Karpas-422 (cell line): ENCODE measurements at places on chromosomes 5 and 9. TPM values are rescaled to one million over a fixed set of nuclear protein-coding genes. Genes with fewer than 3 reads are reported as not detected.

TMEM215 gene
- not detected in 2 replicates for total RNA-seq

ZFP37 gene
- total RNA-seq: not detected in 2 replicates

DNA sequence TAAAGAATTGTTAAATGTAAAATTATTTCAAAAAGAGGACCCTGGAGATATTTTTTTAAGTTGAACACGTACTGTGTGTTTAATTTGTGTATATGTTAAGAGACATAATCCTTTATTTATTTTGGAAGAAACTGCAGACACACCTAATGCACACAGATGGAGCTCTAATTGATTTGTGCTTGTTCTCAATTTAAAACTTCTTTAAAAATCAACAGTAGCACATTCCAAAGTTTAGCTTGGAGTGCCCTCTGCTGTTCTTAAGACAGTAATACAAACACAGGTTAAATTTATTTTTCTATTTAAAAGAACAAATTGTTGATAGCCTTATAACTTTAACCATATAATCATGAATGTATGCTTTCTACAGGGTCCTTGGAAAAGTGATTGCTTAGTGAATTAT, 277.6 kb upstream of the ADAMTS16 start:
- DNase-seq: peak; percentile 80
- no peak overlapping the region for H3K27ac ChIP-seq
- H3K27me3 ChIP-seq: no peaks in the 10 kb centered on the region

DNA sequence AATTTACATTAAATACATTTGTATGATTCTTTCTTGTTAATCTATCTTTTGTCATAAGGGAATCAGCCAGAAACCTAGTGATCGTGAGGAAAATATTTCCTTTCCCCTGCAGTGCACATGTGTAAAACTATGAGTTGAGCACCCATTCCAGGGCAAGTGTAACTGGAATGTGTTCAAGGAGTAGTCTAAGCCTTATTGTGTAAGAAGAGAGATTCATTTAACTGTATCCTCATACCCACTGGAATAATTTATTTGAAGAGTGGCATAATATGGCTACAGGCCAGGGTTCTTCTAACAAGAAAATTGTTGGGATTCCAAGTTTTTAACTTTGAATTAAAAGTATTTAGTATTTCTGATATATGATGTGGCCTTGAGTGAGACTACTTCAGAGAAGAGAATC, 1692.7 kb downstream of the EFNA5 start:
- no peak overlapping the region for H3K4me3 ChIP-seq
- H3K27ac ChIP-seq: no peak overlapping the region
- H3K36me3 ChIP-seq: no peaks in the 10 kb centered on the region
- H3K4me1 ChIP-seq: no peaks in the 10 kb centered on the region
- H3K27me3 ChIP-seq: no peaks in the 10 kb centered on the region
- no peak for DNase-seq

DNA sequence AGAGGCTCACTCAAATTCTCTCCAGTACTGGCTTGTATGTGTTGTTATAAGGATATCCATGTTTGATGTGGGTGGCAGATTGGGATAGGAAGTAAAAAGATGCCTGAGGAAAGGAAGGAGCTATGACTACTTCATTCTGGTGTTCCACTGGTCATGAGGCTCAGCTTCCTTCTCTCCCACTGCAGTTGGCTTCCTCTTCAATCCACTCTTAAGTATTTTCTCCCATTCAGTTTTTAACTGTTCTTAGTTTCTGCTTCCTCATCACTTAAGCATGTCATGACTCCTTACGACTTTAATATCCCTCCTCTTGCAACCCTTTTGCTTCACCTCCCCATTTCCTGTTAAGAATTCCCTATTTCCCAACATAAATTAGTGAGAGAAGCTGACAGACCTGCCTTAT, 81.1 kb downstream of the PJA2 start:
- DNase-seq: no peak
- H3K27ac ChIP-seq: no peak overlapping the region
- H3K4me1 ChIP-seq: no peaks in the 10 kb centered on the region

RGS3 gene
- 1.3 and 5.0 TPM in 2 replicates for total RNA-seq

GRCh38 chr5:78929833-78930232, 55.3 kb downstream of the ARSB start:
- no peaks in the 10 kb centered on the region for H3K36me3 ChIP-seq
- H3K4me3 ChIP-seq: no peak overlapping the region
- no peaks in the 10 kb centered on the region for H3K4me1 ChIP-seq
- no peaks in the 10 kb centered on the region for H3K27me3 ChIP-seq
- H3K27ac ChIP-seq: no peak overlapping the region

CCL21 gene
- not detected in 2 replicates for total RNA-seq

- no peaks in the 10 kb centered on the region for H3K27me3 ChIP-seq
- H3K4me3 ChIP-seq: no peak overlapping the region
- no peaks in the 10 kb centered on the region for H3K36me3 ChIP-seq
- DNase-seq: no peak
- H3K27ac ChIP-seq: no peak overlapping the region
Observed at GRCh38 chr9:131912671-131913070, 167.0 kb downstream of the MED27 start.

IFNA2 gene
- total RNA-seq: not detected in 2 replicates

- H3K4me3 ChIP-seq: no peak overlapping the region
- H3K36me3 ChIP-seq: no peaks in the 10 kb centered on the region
- H3K27ac ChIP-seq: no peak overlapping the region
- DNase-seq: no peak
Observed at GRCh38 chr9:27495480-27496134, 28.5 kb upstream of the IFNK start.

GRCh38 chr9:132142924-132143323, 18.9 kb upstream of the NTNG2 start:
- H3K27me3 ChIP-seq: no peaks in the 10 kb centered on the region
- H3K4me3 ChIP-seq: no peak overlapping the region
- no peak overlapping the region for H3K27ac ChIP-seq
- no peaks in the 10 kb centered on the region for H3K36me3 ChIP-seq

TMEM171 gene
- total RNA-seq: not detected in 2 replicates

GRCh38 chr9:69564557-69564956, 107.6 kb downstream of the APBA1 start:
- H3K27me3 ChIP-seq: no peaks in the 10 kb centered on the region
- H3K36me3 ChIP-seq: no peaks in the 10 kb centered on the region
- no peaks in the 10 kb centered on the region for H3K4me1 ChIP-seq
- DNase-seq: no peak
- H3K4me3 ChIP-seq: no peak overlapping the region
- H3K27ac ChIP-seq: no peak overlapping the region

DNA sequence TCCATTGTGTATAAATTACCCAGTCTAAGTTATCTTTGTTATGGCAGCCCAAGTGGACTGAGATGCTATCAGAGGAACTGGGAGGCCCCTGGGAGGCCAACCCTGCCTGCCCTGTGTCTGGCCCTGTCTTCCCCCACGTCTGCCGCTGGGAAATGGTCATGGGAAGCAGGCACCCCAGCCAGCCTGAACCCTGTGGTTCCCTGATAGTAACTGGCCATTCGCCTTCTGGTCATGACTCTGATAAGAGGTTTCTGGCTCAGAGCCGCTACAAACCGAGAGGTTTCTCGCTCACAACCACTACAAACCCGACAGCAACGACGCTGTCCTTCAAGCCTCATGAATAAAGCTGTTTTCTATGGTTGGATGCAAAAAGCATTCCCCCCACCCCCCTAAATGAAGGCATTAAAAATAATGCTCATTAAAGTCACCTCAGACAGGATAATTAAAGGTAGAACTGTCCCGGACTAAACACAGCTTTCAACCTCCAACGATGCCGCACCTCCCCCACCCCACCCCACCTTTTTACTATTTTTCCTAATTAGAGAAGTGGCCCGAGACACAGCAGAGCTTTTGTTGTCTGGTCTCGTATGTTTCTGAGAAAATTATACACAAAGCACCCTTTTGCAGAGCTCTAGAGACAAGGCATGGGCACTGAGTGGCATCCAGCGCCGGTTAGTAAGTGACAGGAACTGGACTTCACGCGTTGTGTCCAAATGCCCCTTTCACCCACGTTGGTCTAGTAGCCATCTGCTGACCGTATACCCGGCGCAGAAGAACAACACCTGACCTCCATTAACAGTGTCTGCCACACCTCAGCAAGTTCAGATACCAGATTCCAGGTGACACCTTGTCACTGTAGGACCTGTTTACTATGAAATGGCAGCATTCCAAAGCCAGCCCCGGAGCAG, 140.8 kb downstream of the COL23A1 start:
- DNase-seq: no peak
- no peaks in the 10 kb centered on the region for H3K27me3 ChIP-seq
- H3K27ac ChIP-seq: no peak overlapping the region

GRCh38 chr5:30069441-30070263, 1123.8 kb upstream of the CDH6 start:
- H3K4me1 ChIP-seq: no peaks in the 10 kb centered on the region
- no peaks in the 10 kb centered on the region for H3K36me3 ChIP-seq
- H3K27me3 ChIP-seq: no peaks in the 10 kb centered on the region

KCNIP1 gene
- total RNA-seq: 0.29 TPM in 1 of 2 replicates, not detected in the other

DNA sequence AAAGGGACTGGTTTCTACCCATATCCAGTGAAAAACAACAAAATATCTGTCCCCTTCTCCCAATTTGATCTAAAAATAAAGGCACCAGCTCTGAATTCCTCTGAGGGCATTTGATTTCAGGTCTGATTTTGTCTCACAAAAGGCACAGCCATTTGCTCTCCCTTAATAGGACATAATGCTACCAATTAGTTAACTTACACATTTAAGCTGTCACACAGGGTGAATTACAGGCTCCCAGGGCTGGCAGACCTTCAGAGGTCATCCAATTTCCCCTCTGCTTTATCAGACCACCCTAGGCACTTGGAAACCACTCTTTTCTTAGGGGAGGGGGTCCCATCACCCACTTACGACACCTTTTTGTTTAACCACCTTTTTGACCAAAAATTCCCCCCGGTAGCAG, 319.9 kb downstream of the SPOCK1 start:
- H3K4me1 ChIP-seq: peaks cover 6% of the 10 kb centered on the region
- no peak overlapping the region for H3K27ac ChIP-seq
- DNase-seq: no peak

EQTN gene
- total RNA-seq: not detected in 2 replicates

DNA sequence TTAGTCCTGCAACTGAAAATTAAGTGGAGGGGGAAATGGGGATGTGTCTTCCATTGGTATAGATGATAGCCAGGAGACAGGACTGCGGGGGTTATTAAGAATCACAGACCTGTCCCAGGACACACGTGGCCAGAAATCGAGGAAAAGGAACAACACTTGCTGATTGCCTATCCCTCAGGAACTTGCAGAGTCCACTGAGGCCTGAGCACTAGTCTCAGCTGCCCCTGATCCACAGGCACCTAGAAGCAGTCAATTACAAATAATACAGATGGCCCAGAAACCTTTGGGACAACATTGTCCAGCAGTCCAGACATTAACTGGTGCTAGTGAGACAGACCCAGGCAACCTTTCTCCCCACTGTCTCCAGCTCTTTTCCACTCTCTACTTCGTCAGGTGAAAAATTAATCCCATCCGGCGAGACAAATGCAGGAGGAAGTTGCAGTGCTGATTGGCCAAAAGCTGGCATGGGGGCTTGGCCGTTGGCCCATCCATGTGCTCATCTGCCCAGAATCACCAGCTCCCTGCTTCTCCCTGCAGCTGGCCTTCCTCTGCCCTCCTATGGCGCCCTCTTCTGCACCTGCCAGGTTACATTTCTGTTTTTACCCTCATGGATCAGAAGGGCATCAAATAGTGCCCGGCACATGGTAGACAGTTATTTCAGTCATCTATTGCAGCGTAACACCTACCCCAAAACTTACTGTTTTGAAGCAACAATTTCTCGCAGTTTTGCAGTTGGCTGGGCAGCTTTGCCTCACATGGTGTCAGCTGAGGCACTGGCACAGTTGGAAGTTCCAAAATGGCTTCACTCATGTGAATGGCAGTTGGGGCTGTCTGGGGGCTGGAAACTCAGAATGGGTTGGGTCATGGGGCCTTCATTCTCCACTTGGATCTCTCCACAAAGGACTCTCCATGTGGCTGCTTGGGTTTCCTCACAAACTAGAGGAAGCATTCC, 3.6 kb upstream of the B4GALT1 start:
- no peaks in the 10 kb centered on the region for H3K36me3 ChIP-seq
- no peak overlapping the region for H3K4me3 ChIP-seq
- no peaks in the 10 kb centered on the region for H3K27me3 ChIP-seq
- no peak overlapping the region for H3K27ac ChIP-seq
- H3K4me1 ChIP-seq: peaks cover 19% of the 10 kb centered on the region
- DNase-seq: peak; percentile 59

GRCh38 chr9:76349865-76350264, 44.4 kb downstream of the RFK start:
- H3K4me3 ChIP-seq: no peak overlapping the region
- H3K4me1 ChIP-seq: peaks cover 7% of the 10 kb centered on the region
- no peaks in the 10 kb centered on the region for H3K36me3 ChIP-seq
- no peaks in the 10 kb centered on the region for H3K27me3 ChIP-seq

- no peaks in the 10 kb centered on the region for H3K27me3 ChIP-seq
- no peaks in the 10 kb centered on the region for H3K4me1 ChIP-seq
- H3K36me3 ChIP-seq: no peaks in the 10 kb centered on the region
- no peak overlapping the region for H3K27ac ChIP-seq
Observed at GRCh38 chr5:62001640-62002039, 304.4 kb upstream of the KIF2A start.

- H3K27me3 ChIP-seq: no peaks in the 10 kb centered on the region
- peak overlapping the region; percentile 51 for H3K27ac ChIP-seq
- no peaks in the 10 kb centered on the region; the same call in 1 of the 2 replicates for H3K36me3 ChIP-seq
- DNase-seq: peak; percentile 86
- H3K4me1 ChIP-seq: peaks cover 20% of the 10 kb centered on the region
- H3K4me3 ChIP-seq: no peak overlapping the region
Observed at GRCh38 chr5:81425569-81425968, 31.6 kb upstream of the ACOT12 start.

AP3S1 gene
- 137 and 188 TPM in 2 replicates for total RNA-seq

DNA sequence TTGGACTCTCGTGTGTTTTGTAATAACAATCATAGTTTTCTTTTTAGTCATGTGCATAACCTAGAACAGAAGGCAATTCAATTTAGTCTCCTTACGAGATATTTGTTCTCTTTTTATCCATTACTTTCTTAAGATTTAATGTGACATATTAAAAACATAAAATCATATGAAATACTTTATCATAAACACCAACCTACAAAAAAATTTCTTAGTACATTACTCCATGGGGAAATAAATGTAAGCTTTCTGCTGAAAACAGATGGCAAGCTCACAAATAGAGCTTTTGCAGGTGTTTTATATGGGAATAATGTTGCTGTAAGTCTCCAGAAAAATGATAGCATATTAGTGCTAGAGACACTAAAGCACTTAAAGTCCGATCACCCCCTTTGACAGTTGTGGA, 1035.2 kb upstream of the ARRDC3 start:
- H3K27ac ChIP-seq: no peak overlapping the region
- no peaks in the 10 kb centered on the region for H3K27me3 ChIP-seq
- no peak for DNase-seq
- no peak overlapping the region for H3K4me3 ChIP-seq

ANKRD18B gene
- total RNA-seq: not detected in 2 replicates

INSL4 gene
- total RNA-seq: not detected in 2 replicates

SLC25A2 gene
- 0.65 and 0.82 TPM in 2 replicates for total RNA-seq
